ENCODE measurements at places on chromosomes 7 and 10.

DNA sequence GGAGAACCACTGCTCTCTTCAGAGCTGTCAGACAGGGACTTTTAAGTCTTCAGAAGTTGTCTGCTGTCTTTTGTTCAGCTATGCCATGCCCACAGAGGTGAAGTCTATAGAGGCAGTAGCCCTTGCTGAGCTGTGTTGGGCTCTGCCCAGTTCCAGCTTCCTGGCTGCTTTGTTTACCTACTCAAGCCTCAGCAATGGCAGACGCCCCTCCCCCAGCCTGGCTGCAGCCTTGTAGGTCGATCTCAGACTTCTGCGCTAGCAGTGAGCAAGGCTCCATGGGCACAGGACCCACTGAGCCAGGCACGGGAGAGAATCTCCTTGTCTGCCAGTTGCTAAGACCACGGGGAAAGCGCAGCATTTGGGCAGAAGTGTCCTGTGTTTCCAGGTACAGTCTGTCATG is 12.1 kb upstream of the CPA2 start:
- DNase-seq = no peak

GRCh38 chr7:33841705-33842129 is 63.6 kb upstream of the BMPER start:
- DNase-seq = no peak

DNA sequence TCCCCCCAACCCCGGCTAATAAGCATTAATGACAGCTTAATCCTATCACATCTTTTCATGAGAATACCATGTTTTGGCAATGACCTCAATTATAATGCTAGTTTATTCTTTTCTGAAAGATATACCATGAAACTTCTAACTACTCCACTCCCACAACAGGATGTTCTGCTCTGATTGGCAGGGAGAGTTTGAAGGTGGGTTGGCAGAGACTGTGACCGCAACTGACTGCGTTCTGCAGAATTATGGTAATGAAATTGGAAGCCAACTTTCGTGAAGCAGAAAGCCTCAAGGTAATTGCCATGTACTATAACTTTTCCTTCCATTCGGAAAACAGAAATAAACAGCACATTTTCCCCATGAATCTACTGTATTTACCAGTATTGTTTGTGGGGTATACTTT is 288.2 kb upstream of the SEMA3D start:
- no peak for DNase-seq

GRCh38 chr10:85995791-85996190 is 370.8 kb downstream of the GRID1 start:
- peak; percentile 30 for DNase-seq

DNA sequence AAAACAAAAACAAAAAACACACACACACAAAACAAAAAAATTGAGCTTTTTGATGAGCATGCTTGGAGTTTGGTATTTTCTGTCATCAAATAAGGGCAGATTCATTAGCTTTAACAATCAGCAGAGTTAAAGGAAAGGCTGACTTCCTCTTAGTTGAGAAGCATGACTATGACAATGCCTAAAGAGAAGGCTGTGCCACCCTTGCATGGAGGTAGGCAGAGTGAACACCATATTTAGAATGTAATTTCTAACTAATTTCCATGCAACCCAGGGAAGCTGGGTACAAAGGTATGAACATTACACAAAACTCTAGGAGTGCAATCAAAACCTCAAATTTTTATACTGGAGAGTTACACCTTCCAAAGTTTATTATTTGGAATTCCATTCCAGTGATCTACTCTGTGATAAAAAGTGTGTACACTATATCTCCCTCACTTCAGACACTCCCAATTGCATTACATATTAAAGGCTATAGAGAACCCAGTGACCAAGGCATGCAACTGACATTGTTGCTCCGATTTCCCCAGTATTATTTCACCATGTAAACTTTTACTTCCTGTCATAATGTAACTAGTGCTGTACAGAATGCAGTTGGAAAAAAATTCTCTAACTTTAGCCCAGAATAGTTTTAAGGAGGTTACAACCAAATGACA is 9.4 kb upstream of the CYCS start:
- no peak for DNase-seq

GRCh38 chr10:95464280-95464679 is 96.9 kb downstream of the SORBS1 start:
- no peak for DNase-seq

DNA sequence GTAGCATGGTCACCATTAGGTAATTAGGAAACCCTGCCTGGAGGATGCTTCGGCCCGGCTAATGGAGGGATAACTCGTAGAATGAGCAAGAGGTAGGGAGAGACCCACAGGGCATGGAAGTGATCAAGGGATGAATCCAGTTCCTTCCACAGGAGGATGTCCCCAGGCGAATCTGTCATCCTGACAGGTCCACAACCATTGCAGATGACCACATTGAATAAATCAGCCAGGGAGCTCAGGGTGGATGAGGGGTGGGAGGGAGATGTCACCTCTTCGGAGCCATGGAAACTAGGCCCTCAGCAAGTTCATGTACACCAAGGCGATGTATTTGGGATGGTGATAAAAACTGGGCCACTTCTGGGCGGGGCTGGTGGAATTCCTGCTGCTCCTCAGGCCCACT is 28.5 kb downstream of the SH3PXD2A start:
- no peak for DNase-seq

DNA sequence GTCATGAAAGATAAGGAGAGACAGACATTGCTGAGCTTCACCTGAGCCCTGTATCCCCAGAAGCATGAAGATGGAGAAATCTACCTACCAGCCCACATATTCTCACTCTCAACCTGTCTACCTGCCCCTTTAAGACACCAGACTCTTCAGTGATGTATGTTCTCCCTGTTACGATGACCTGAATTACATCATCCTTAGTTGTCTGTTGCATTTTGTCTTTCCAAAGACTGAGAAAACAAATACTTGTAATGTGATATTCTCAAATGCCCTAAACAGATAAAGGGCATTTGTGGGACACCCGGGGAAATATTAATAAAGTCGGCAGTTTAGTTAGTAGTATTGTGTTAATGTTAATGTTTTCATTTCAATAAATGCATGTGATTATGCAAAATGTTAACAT is 305.8 kb upstream of the IGFBP3 start:
- no peak for DNase-seq

DNA sequence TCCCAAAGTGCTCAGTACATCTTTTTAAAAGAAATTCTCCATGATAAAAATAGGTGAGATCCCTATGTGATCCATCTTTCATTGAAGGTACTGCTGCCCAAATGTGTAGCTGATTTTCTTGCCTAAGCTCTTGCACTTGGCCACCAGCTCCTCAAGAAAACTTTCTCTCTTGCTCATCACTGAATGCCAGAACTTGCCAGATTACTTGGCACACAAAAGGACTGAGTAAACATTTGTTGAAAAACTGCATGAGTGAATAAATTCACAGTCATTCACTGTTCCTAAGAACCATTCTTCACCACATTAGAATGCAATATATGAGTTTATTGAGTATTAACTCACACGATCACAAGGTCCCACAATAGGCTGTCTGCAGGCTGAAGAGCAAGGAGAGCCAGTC is 99.9 kb downstream of the TRIL start:
- no peak for DNase-seq

GRCh38 chr7:108479118-108479517 is 22.9 kb upstream of the NRCAM start:
- DNase-seq = no peak

DNA sequence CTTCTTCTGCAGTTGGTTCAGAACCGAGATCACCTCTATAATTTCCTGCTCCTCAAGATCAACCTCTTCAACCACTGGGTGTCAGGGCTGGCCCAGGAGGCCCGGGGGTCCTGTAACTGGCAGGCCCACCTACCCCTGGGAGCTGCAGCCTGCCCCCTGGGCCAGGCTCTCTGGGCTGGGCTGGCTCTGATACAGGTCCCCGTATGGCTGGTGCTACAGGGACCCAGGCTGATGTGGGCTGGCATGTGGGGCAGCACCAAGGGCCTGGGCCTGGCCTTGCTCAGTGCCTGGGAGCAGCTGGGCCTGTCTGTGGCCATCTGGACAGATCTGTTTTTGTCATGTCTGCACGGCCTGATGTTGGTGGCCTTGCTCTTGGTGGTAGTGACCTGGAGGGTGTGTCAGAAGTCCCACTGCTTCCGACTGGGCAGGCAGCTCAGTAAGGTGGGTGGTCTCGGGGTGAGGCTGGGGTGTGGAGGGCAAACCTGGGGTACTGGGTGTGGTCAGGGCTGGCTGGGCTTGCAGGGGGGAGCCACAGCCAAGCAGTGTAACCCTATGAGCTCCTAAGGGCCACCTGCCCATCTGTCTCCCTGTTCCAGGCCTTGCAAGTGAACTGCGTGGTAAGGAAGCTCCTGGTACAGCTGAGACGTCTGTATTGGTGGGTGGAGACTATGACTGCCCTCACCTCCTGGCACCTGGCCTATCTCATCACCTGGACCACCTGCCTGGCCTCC is 4.2 kb downstream of the TMEM270 start:
- DNase-seq = no peak

DNA sequence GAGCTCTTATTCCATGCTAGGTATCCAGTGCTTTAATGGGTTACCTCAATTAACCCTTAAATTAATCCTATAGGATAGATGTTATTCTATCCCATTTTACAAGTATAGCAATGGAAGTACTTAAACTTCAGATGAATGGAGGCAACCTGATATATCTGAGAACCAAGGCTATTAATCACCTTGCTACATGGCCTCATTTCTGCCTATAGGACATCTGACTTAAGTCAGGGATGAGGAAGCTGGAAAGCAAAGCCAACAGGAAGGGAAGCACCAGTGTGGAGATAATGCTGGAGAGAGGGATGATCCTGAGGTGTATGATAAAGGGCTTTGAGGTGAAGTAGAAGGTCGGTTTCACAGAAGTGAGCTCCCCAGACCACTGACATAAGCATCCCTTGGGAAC is 132.3 kb downstream of the CHN2 start:
- DNase-seq = no peak

GRCh38 chr7:153640586-153640985 is 411.6 kb upstream of the DPP6 start:
- DNase-seq = no peak

DNA sequence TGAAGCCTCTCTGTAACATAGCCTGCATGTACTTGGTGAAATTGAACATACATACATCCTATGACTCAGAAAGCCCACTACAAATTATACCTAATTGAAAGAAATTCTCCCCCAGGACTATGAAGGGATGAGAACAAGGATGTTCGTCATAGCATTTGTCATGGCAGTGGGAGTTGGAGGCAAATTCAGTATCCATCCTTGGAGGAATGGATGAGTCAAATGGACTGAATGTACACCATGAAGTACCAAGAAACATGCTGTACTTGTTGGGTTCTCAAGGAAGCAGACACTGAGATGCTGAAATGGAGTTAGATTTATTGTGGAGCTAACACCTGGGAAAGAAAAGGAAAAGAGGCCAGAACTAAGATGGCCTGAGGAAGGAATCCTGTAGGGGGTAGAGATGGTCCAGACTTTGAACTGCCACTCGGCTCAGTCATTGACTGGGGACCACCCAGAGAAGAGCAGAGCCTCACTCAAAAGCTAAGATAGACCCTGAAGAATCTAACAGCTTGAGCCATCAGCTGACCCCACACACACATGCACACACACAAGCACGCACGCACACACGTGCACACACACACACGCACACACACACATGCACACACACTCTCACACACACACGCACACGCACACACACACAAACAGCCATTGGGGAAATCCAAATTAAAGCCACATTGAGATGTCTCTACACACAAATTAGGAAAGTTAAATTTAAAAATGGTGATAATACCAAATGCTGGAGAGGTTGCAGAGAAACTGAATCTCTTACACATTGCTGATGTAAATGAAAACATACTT is 22.3 kb downstream of the AOC1 start:
- DNase-seq = no peak

DNA sequence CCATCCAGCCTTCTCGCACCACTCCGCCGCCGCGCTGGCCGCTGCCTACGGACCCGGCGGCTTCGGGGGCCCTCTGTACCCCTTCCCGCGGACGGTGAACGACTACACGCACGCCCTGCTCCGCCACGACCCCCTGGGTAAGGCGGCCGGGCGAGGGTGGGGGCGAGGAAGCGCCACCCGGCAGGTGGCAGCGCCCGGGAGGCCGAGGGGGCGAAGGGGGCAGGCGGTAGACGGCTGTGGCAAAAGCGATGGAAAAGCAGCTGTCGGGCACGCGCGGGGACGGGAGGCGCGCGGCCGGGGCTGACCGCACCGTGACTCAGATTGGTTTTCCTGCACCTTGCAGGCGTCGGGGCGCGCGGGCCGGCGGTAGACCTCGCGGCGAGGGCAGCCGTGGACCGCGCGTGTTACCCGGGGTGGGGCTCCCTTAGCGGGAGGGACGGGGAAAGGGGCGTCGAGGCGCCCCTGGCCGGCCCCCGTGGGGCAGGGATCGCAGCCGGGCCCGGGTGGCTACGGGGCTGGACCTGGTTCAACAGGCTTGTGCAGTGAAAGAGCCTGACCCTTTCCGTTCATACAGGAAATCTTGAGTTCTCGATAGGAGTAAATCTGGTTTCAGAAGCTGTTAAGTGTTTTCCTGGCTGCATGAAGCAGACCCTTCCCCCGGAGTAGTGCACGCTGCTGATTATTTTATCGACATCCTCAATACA is 608 bp downstream of the HHEX start:
- peak; percentile 77 for DNase-seq

- no peak for DNase-seq
These were observed 4.2 kb downstream of the ITIH5 start for GRCh38 chr10:7662522-7662921.

DNA sequence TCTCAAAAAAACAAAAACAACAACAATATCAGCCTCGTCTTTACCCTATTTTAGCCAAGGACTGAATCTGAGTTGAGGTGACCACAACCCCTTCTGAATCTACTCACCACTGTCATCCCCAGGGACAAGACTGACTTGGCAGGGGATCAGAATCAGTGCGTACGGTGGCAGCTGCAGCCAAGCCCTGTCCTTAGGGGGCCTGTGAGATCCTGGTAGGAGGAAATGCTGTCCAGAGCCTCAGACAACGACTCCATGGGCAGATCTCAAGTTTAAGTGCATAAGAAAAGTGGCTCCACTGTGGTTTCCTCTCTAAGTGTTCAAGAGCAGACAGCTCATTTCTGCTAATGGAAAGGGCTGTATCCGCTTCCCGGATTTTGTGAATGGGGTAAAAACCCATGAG is 22.4 kb upstream of the CYTH3 start:
- DNase-seq = no peak

DNA sequence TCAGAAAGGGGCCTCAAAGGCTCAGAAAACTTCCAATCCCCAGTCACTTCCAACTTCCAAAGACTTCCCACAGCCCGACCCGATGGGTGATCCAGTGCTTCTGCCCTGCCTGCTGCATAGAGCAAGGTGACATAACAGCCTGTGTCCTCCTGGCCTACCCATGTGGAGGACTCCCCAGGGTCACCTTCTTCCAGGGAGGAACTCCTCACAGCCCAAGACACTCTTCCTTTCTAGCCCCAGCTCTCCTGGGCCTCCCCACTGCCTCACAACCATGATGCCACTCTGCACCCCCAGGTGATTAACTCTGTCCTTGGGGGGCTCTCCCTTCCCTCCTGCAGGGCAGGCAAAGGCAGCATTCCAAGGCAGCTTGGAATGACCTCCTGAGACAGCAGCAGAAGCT is 158.4 kb upstream of the PDE1C start:
- DNase-seq = no peak

- peak; percentile 31 for DNase-seq
These were observed 780 bp downstream of the ALDH18A1 start for GRCh38 chr10:95655571-95656290.

Data from activated CD4-positive, alpha-beta T cell treated with anti-CD3 and anti-CD28 coated beads, Interleukin-2, amount 50 U/mL, for 48 hours (primary cell).